C1 segment of cervical spinal cord (tissue), 14 donors: ENCODE measurements at places on chromosomes 2 and 18.
A peak's percentile ranks its signal among the peaks of the same experiment; 100 is the strongest.

DNA sequence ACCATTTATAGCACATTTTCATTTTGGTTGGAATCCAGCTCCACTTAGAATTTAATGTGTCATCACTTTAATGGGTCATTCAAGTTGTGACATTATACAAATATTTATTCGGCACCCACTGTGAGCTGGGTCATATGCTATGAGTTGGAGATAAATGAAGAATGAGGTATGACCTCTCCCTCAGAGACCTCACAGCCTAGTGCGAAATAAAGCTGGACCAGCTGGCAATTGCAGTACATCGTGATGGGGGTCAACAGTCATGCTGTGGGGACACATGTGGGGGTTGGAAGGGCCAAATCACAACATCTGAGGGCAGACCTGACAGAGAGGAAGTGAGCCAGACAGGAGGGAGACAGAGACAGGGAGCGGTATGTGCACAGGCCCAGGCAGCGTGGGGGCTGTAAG lies 175.4 kb downstream of the MAIP1 start:
- DNase-seq: no peak

DNA sequence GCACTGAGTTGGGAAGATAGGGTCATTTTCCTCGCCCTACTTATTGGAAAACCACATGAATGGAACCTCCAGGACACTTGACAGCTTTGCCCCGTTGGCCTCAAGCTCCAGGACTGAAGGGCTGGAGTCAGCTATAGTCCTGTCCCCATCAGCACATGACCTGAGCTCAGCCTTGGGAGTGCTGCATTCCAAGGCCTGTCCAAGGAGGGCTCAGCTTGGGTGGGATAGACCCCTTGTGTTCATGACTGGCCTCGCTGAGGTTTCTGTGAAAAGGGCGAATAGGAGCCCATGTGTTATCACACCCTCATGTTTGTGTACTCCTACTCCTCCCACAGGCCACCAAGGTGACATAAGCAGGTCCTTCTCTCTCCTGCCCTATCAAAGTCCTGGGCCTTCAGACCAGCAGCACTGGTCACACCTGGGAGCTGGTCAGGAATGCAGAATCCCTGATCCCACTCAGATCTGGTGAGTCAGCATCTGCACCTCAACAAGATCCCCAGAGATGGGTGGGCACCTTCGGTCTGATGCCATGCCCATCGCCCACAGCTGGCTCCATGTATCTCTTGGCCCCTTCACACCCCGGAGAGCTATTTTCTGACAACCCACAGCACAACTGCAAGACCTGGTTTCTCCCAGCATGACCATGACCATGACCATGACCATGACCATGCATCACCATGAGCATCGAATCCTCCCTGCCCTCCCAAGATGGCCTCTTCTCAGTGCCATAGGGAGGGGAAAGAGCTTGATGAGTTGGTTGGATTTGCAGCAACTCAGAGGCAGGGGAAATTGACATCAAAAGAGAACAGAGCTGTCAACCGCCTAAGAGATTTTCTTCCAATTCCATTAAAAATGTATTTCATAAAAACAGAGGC lies 83.0 kb upstream of the RAB6C start:
- no peak for DNase-seq

GRCh38 chr2:215358312-215358845 lies 46.5 kb downstream of the ATIC start:
- no peak for DNase-seq

DNA sequence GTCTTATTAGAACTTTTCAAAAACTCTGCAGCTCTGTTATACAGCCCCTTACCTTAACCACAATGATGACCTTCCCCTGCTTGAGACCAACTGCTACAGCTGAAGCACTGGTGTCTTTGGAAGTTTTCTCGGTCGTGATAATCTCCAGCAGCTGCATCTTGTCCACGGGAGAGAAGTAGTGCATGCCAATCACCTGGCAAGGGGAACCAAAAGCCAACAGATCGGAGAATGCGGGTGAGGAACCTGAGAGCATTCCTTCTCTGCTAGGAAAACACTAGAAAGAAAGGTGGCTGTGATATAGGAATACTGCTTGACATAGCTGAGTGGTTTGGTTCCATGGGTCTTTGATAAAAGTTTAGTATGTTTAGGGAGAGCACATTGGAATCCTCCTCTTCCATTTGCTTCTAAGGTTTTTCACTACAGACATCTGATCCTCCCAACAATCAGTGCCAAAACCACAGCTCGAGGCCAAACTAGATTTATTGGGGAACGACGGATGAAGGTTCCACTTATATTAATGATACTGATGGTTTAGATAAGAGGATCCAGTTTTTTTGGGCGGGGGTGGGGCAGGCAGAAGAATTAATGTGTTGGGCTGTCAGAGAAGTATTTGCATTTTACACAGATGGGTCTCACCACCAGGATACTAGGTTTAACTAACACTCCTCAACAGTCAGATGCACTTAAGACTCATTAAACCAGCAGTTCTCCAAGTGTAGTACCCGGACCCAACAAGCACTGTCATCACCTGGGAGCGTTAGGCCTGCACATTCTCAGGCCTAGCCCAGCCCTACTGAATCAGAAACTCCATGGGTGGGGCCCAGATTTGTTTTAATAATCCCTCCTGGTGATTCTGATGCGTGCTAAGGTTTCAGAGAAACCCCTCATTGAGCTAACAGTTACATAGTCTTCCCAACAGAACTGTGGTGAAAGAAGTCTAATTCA lies 22.4 kb downstream of the GAREM2 start:
- no peak for DNase-seq

- no peak for DNase-seq
Observed at GRCh38 chr2:233373316-233373715, 19.0 kb downstream of the DGKD start.

- DNase-seq: no peak
Observed at GRCh38 chr18:48740068-48740440, 201.2 kb downstream of the CTIF start.

- no peak for DNase-seq
Observed at GRCh38 chr2:1936427-1936980, 192.2 kb upstream of the PXDN start.

DNA sequence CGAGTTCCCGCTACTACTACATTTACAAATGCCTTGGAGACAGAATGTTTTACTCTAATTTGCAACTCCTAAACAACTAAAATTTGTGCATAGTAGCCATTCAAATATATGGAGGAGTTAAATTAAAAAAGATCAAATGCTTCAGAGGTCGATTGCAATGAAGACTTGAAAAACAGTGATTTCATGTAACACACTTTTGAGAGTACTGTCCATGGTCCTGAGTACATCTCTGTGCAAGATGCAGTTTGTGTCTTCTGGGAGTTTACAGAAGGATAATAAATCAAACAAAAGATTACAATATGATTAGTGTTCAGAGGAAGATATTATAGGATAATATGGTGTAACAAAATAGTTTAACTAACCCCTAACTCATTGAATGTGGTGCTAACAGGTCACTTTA lies 894.7 kb downstream of the TMEM182 start:
- no peak for DNase-seq

GRCh38 chr2:45494978-45495293 lies 116.1 kb downstream of the SRBD1 start:
- DNase-seq: no peak

DNA sequence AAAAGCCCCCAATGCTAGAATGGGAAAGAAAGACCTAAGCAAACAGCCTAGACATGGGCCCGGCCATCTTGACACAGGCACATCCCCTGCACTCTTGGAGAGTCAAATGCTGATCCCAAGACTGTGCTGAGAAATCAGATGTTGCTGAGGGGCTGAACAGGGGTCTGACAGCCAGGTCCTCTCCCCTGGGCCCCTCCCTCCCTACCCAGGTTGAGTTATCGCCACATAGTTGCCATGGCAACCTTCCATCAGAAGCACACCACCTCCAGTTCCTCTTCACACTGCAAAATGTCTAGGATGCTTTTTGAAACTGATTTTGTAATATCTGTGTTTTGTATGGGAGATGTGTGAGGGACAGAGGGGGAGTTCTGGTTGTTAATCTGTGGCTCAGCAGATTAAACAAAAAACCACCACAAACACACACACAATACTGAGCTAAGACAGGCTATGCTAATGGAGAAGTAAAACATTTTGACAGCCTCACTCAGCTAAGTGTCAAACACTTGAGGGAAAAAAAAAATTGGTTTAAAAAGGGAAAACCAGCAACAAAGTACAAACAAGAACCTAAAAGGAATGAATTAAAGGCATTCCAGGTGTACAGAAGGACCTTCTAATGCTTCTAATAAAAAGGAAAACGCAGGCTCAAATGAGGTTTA lies 88.2 kb downstream of the TMEM163 start:
- no peak for DNase-seq

DNA sequence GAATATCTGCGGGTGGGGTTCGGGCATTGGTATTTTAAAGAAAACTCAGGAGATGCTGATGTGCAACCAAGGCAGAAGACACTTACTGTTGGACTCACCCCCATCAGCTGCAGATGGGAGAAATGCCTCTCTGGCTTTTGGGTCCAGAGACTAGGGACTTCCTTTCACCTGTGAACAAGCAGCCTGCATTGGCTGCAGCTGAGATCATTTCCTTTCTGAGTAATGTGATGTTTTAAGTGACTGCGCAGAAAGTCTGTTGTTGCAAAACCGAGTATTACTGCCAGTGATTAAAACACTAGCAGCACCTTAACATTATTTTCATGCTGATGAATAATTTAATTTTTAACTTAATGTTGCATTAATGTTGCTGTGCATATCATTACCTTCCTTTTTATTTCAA lies 143.0 kb downstream of the TSN start:
- DNase-seq: no peak

DNA sequence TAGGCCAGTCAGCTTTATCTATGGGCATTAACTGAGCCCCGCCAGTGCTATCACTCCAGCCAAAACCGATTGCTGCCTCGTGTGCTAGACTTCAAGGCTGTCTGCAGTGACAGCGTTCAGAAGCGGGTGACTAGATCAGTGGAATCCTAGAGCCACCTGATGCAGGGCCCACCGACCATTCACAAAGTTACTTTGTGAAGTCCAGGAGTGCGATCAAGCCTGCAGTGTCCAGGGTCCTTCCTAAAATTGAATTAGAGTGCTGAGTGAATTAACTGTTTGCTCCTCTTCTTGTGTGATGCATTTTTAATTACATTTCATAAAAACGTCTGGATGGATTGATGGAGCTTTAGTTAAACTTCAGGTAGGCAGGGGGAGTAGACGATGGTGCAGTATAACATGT lies 13.9 kb downstream of the PCARE start:
- no peak for DNase-seq

- no peak for DNase-seq
Observed at GRCh38 chr2:178325268-178325667, 125.7 kb downstream of the PRKRA start.

DNA sequence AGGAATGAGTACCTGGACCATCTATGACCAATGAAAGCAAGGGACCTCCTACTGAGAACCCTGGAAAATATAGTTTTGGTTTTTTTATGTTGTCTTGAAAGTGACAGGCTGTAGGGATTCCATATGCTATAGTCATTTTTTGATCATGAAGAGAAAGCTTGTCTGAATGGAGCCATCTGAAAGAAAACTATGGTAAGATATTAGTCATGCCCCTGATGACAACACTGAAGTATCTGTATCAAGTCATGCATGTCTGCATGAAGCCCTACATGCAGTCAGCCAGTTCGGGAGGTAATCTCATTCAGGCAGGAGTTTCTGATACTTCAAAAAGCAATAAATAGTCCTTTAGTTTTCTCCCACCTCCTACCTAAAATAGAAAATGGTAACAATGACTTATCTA lies 1042.0 kb downstream of the DPP10 start:
- no peak for DNase-seq

DNA sequence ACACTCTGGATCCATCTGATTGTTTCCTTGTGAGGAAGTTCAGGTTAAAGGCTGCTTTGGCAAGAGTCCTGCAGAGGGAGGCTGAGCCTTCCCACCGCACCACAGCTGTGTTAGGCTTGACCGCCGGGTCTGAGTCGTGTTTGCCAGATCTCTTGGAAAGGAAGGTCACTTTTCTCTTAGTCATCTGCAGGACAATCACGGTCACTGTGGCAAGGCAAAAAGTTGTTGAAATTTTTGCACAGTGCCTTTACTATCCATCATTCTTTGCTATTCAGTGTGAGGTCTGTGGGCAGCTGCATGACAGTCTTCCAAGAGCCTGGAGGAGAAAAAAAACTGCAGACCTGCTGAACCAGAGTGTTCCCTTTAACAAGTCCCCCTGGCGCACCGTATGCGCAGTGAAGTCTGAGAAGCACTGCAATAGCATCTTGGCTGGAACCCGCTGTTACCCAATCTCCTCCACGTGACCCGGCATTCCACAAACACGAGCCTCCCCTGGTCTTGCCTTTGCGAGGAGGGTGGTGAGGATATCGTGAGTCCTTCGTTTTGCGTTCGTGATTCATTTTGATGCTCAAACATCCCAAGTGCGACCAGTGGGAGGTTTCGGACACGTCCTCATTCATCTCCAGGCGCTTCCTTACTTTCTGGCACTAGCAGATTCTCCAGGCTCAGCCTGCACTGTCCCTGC lies 23.0 kb downstream of the BIN1 start:
- DNase-seq: peak; percentile 41

DNA sequence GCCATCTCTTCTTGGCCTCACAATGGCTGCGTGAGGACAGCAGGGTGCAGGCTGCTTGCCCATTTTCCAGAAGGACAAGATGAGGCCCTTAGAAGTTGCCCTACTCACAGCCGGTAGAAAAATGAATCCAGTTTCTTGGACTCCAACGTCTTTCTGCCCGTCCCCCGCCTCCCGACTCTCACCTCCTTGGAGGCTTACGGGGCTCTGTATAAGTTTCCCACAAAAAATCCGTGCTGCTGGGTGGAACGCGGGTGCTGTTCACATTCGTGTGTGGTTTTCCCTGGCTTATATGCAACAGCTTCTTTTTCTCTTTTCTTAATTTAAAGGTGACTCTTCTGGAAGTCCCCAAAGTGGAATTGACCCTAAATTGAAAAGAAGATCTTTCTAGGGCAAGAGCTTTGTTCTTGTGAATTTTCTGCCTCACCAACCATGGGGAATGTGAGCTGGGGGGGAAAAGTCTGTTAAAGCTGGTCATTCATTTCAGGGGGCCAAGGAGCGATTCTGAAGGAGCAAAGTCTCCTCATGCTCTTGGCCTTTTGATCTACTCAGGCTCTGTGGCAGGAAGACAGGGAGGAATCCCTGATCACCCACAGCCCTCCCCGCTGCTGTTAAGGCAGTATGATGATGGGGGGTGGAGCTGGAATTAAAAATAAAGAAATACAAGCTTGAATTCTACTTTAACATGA lies 51.3 kb downstream of the DDX1 start:
- DNase-seq: no peak

DNA sequence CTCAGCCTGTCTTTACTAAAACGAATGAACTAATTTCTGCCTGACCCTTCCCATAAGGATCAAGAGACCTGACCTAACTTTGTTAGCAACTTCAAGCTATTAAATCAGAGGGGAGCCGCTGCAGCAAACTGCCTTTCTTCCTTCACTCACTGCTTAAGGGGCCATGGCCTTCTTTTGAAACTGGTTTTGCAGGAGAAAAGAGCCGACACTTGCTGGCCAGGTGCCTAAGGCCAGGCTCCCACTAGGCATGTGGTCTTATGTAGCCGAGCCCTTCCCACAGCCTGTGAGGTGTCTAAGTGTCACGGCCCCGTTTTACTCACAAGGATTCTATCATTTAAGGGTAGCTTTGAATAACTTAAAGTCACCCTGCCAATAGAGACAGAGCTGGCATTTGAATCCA lies 130.8 kb downstream of the ZNF236 start:
- DNase-seq: no peak

GRCh38 chr2:116692988-116693387 lies 1121.5 kb upstream of the DDX18 start:
- no peak for DNase-seq
